Activated CD4-positive, alpha-beta T cell treated with anti-CD3 and anti-CD28 coated beads, Interleukin-2, amount 10 ng/mL, durations not matched to agents 24 days and 14 days (primary cell): ENCODE measurements at places on chromosomes 5 and 9. TPM values are rescaled to one million over a fixed set of nuclear protein-coding genes. Genes with fewer than 3 reads are reported as not detected.

DNA sequence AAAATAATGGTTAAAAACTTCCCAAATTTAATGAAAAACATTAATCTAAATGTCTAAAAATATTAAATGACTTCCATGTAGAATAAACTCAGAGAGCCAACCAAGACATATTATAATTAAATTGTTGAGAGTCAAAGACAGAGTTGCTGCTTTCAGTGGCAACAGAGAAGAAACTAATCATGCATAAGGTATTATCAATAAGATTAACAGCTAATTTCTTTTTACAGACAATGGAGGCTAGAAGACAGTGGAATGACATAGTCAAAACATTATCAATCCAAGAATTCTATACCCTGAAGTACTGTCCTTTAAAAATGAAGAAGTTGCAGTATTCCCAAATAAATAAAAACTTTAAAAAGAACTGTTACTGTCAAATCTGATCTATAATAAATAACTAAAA is 268.7 kb downstream of the IRX2 start:
- H3K36me3 ChIP-seq = no peaks in the 10 kb centered on the region
- H3K27ac ChIP-seq = no peak overlapping the region
- H3K4me1 ChIP-seq = no peaks in the 10 kb centered on the region
- H3K27me3 ChIP-seq = no peaks in the 10 kb centered on the region
- no peak for DNase-seq

GRCh38 chr9:92970467-92970923 is 23.2 kb downstream of the FGD3 start:
- no peaks in the 10 kb centered on the region for H3K27me3 ChIP-seq
- peak; percentile 71 for DNase-seq
- peak overlapping the region; percentile 92 for H3K4me3 ChIP-seq
- peak overlapping the region; percentile 98 for H3K27ac ChIP-seq
- H3K36me3 ChIP-seq = peaks cover 43% of the 10 kb centered on the region

Gene SLCO6A1
- not detected in 2 replicates for total RNA-seq

Gene SPINK7
- total RNA-seq = not detected in 2 replicates

Gene TMEM174
- total RNA-seq = not detected in 2 replicates

Gene GFI1B
- total RNA-seq = not detected in 2 replicates

Gene GPX3
- total RNA-seq = not detected in 2 replicates
